Muscle of leg (tissue), 16 donors: ENCODE measurements at places on chromosomes 13 and 19. TPM values are rescaled to one million over a fixed set of nuclear protein-coding genes. Genes with fewer than 3 reads are reported as not detected.
A peak's percentile ranks its signal among the peaks of the same experiment; 100 is the strongest.

- DNase-seq = no peak
Measured at GRCh38 chr13:33761740-33762139, 56.2 kb upstream of the RFC3 start.

- DNase-seq = peak; percentile 84
Measured at GRCh38 chr13:104779311-104779993, 1713.2 kb upstream of the SLC10A2 start.

Gene NRTN
- polyA plus RNA-seq = 0.26 TPM

DNA sequence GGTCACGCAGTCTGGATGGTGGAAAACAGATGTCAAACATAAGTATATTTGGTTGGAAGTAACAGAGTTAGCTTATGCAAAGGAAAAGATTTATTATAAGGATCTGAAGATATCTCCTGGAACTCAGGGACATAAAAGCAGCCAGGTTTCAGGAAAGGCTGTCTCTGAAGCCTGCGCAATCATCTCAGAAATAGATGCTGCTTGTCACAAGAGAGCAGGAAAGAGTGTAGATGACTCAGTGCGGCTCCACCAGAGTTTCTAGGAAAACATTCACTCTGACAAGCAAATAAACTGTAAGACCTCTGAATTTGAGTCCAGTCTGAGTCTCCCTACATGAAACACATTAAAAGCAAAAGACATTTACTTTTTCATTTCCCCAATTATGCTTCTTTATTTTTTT lies 220.4 kb upstream of the HTR2A start:
- DNase-seq = peak; percentile 50

- peak; percentile 65 for DNase-seq
Measured at GRCh38 chr19:18173572-18174288, at the start of gene IFI30. TSS of gene IFI30 (plus strand) at chr19:18173813. CDS start at chr19:18173842, 29 bp downstream.

DNA sequence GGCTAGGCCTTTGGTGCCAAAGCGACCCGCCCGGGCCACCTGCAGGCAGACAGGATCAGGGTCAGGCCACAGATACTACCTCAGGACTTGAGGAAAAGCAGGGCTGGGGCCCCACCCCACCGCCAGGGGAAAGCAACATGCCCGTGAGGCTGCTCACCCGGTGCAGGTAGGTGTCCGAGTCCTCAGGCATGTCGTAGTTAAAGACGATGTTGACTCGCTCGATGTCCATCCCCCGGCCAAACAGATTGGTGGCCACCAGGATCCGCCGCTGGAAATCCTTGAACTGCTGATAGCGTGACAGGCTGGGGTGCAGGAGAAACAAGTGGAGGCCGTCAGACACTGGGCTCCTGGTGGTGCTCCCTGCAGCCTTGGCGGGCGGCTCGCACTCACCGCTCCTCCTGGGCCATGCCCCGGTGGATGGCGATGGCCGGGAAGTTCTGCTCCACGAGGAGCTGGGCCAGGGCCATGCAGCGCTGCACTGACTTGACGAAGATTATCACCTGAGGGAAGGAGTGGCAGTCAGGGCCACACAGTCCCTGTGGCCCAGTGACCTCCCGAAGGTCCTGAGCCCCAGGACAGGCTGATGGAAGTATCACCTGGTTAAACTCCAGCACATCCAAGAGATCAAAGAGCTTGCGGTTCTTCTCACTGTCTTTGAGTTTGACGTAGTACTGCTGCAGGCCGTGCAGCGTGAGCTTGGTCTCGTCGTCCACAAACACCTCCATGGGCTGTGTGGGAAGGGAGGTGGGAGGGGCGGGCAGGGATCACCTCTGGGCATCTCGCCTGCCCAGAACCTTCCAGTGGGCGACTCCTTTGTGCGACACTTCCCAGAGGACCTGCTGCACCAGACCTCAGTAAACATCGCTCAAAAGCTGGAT lies 9.8 kb downstream of the DDX39A start:
- DNase-seq = no peak

DNA sequence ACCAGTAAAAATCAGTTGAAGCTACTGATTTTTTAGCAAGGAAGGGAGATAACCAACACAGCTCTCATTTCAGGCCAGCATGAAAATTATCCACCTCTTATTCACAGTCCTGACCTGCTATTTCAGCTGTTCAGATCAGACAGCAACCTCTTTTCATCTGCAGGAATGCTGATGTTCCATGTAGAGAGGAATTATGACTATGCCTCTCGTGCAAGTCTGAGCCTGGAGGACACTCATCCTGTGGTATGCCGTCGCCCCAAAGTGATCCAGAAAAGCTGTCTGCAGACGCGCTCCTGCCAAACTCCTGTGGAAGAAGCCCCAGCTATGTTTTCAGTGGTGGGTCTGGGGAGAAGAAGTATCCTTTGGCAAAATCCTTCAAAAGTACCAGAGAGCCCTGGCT lies 563.5 kb upstream of the SLITRK1 start:
- no peak for DNase-seq

DNA sequence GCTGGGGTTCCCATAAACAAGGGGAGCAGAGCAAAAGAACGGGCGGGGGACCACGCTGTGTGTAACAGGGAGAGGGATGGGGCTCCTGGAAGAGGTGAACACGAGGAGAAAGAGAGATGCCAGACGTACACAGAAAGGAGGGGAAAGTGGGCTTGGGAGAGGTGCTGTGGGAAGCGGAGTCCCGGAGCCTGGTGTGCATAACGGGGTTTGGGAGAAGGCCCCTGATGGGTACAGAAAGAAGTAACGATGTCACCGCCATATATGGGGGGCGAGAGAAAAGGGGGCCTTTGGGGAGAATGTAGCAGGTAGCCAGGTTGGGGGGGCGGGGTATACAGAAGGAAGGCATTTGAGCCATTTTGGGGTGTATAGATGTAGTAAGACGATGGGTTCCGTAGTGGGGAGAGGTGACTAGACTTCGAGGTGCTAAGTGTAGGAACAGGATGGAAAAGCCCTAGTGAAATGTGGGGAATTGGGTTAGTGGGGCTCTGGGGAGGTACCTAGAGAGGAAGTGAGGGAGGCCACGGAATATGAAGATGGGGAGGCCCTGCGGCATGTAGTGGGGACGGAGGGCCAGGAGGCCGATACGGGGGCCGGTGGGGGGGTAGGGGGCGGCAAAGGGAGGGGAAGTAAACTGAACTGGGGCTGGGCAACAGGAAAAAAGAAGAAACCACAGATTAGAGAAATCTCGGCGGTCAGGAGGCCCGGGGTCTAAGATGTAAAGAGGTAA lies 787 bp downstream of the ZNF580 start:
- no peak for DNase-seq

DNA sequence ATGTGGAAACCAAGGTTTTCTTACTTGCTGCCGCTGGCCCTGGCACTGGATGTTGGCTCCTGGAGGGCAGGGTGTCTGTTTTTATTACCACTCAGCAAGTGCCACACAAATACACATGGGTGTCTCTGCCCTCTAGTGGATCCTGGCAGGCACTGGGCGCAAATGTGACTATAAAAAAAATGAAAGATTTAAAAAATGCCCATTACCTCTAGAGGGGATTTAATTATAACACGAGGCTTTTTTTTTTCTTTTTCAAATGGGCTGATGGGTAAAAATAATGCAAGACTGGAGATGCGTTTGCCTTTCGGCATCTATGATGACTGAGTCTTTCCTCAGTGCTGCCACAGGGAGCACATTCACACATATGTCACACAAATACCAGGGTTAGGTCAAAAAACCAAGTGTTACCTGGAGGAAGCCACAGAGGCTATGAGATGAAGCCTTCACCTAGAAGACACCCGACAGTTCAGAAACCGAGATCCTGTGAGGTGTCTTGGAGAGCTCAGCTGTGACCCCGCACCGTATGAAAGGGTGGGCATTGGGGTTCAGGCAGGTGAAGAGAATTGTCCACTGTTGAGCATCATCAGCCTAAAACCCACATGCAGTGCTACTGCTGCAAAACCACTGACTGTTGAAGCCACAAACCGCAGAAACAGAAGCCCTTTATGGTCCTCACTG lies 25.7 kb downstream of the CHAMP1 start:
- DNase-seq = peak; percentile 32

DNA sequence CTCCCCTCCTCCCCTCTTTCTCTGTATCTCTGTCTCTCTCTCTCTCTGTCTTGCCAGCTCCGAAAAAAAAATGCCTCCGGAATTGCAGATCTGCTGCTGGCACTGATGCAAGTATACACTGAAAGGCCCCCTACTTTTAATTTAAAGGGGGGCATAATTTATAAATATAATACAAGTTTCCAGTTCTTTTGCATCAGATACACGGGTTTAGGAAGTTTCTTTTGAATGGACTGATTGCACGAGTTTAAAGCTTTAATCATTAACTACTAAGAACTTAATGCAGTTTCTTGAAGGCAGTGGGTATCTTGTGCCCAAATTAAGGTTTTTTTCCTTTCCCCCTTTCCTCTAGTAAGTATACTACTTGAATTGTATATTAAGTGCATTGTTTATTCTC lies 1.4 kb downstream of the FGF9 start:
- no peak for DNase-seq

GRCh38 chr19:58097781-58098681 lies at the start of gene ZSCAN18:
TSS of gene ZSCAN18 (minus strand) at chr19:58098231. CDS start at chr19:58090267, 7,964 bp downstream.
- DNase-seq = peak; percentile 99

Gene KRI1
- polyA plus RNA-seq = 28.2 TPM

GRCh38 chr19:32403291-32403995 lies 2.1 kb upstream of the DPY19L3 start:
- DNase-seq = no peak
